HFFc6 (cell line): ENCODE measurements at places on chromosomes 3 and 15.

DNA sequence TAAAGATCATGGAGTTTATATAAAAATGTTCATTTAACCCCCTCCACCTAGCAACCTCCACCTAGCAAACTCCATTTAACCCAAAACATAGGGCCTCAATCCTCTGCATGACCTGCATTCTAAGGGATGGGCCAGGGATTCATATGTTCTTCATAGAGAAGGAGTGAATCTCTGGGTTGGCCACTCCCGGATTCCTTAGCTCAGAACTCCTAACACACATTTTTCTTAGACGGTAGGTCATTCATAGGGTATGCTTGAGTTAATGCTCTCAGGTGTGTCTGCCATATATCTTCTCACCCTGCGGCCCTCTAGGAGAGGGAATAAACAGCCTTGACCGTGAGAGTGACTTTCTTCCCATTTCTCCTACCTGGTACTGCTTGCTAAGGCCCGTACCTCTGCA lies 102.0 kb upstream of the IGSF10 start:
- DNase-seq, result no peak

- DNase-seq, result no peak
Measured at GRCh38 chr3:22115581-22115980, 364.6 kb upstream of the ZNF385D start.

GRCh38 chr15:39432026-39432425 lies 148.9 kb upstream of the THBS1 start:
- DNase-seq, result no peak

DNA sequence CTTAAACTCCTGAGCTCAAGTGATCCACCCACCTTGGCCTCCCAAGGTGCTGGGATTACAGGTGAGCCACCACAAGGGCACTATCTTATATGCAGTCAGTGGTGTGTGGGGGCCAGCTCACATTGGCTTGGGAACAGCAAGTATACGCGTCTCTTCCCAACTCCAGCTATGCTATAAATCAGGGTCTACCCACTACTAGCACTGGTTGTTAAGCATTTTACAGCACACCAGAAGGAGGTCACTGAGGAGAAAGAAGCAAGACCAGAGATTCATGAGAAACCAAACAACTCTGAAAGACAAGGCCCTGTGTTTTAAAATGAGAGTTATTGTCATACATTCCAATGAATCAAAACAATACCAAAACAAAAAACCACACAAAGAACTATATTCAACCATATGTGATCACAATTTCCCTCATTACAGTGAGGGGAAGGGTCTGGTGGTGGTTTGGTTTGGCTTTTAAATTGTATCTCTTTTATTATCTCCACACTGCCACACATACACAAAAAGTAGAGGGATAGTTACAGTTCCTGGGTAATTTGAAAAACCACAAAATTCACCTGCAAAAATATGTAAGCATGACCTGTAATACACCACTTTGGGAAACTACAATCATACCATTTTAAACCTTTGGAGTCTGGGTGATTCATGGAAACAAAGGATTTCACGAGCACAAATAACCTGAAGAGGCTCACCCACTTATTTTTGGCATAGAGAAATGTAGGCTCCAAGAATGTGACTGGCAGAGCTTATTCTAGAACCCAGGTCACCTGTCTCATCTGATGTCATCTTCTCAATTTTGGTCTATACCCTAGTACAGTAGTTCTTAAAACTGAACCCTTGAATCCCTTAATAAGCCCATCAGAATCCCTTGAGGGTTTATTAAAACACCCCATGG lies 5.2 kb downstream of the MAGI1 start:
- no peak for DNase-seq

DNA sequence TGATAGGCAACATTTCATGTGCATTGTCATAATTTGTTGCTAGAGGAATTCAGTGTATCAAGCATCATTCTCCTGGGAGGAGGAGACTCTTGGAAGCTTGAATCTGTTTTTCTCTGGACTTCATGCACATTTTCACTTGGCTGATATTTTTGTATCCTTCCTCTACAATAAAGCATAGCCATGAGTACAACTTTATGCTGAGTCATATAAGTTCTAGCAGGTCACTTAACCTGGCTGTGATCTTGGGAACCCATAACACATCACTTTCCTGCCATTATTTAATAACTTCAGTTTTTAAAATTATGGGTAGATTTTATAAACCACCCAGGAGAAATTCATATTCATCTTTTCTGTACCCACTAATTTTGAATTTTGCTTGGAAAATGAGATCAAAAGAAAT lies 203.0 kb upstream of the CD96 start:
- no peak for DNase-seq

DNA sequence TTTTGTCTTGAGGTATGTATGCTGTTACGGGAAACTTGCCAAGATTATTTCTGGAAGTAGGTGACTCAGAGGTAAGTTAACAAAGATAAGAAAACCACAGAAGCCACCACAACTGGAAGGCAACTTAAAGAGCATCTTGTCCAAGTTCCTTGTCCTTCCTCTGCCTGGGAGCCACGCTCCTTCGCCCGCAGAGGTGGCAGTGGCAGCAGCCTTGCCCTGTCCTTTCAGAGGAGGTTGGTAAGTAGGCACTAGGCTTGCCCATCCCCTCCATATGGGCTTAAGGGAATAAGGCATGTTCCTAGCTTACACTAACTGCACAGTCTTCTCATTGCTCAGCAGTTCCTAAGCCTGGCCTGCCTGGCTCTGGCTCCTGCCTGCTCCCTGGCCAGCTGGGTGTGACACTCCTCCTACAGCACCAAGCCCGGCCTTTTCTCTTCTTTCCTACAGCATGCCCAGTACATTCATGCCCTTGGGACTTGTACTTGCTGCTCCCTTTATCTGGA lies 48.0 kb upstream of the RAB6B start:
- peak; percentile 89 for DNase-seq

GRCh38 chr15:89140595-89140994 lies 52.3 kb downstream of the ABHD2 start:
- no peak for DNase-seq

GRCh38 chr15:88738796-88739195 lies 64.4 kb upstream of the ACAN start:
- DNase-seq, result peak; percentile 18

DNA sequence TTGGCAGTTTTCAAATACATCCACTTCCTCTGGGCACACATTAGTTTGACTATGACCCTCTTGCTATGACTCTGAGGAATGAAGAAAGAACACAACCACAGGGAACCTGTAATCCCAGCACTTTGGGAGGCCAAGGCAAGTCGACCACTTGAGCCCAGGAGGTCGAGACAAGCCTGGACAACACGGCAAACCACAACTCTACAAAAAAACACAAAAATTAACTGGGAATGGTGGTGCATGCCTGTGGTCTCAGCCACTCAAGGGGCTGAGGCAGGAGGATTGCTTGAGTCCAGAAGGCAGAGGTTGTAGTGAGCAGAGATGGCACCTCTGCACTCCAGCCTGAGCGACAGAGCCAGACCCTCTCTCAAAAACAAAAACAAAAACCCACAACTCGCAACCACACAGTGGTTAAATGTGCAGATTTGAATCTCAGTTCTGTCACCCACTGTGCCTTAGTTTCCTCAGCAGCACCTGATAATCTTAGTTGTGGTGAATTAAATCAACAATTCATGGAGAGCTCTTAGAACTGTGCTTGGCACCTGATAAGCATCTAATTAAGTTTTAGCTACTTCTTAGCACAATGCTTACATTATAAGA lies 65.7 kb downstream of the MYLK start:
- DNase-seq, result peak; percentile 33

DNA sequence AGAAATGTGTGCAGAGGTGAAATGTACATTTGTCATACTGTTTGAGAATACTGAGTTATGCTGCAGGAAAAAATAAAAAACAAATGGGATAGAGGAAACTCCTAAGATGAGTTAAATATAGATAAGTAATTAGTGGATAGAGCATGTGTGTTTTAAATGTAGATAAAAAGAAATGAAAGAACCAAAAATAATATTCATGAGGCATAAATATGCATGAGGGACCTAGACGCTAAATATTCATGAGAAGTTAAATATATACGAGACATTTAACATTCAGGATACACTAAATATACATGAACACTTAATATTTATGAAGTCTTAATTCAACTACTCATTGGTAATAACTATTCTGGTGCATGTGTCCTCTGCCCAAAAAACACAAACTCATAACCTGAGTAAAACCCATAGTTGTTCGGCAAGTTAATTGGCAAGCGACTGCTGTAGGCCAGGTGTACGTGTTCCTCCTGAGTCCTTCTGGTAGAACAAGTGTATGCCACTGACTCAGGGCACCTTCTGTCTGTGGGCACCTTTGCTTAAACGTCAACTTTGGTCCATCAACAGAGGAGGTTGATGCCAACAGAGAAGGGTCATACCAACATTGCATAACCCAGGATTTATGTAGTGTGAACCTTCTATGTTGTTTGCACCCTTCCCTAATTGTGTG lies 24.5 kb upstream of the DENND6A start:
- DNase-seq, result no peak

- DNase-seq, result no peak
Measured at GRCh38 chr3:164677317-164677716, 401.0 kb downstream of the SI start.

DNA sequence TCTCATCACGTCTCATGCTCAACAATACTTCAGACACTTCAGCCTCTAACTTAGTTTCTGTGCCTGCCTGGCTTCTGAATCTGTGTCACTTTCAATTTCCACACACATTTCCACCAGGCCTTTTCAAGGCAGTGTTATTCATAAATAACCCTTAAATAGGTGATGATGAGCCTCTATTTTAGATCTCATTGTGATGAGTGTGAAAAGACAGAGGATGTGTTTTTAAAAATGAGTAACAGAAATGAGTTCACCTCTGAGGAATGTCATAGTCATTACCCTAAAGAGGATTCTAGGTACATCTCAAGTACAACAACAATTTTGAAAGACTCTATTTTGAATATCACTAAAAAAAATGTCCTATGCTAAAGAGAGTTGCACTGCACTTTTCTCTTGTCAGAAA lies 64.6 kb downstream of the STAC start:
- no peak for DNase-seq

GRCh38 chr3:122538956-122539490 lies 24.3 kb upstream of the KPNA1 start:
- no peak for DNase-seq

GRCh38 chr3:31546162-31546561 lies 13.4 kb downstream of the STT3B start:
- no peak for DNase-seq

DNA sequence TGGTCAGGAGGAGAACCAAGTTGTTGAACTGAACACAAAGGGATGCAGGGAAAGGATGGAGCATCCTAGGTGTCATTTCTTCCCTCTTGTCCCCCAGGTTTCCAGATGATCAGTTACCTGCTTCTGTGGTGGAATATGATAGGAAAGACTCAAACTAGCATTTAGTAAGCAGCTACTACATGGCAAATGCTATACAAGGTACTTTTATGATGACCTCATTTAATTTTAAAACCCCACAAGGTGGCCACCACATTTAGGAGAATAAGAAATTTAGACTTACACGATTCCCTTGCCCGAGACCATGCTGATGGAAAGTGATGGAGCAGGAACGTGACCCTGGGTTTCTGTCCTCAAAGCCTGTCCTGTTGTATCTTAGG lies 40.9 kb downstream of the CCR4 start:
- no peak for DNase-seq

GRCh38 chr3:9224490-9224889 lies 25.0 kb downstream of the SRGAP3 start:
- DNase-seq, result no peak

GRCh38 chr3:99626417-99626788 lies 12.0 kb upstream of the COL8A1 start:
- no peak for DNase-seq

DNA sequence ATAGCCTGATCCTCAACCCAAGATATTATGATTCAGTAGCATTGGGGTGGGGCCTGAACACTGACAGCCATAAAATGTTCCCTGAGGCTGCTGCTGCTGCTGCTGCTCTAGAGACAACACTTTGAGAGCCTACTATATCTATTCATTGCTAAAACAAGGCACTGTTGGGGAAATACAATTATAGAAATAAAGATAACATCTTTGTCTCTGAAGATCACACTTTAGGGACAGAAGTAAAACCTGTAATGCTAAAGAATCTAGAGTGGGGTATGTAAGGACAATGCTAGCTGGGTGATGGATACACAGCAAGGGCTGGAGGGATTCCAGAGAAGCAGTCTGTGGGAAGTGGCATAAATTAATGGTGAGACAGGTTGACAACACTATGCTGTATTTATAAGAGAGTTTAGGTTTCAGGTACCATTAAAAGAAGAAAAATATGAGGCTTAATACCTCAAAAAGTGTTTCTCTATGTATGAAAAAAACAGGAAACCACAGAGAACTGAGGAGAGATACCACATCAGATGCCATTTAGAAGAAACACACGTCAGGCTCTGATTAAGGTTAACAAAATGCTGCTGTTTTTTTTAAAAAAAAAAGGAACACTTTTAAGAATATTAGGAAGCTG lies 115.9 kb downstream of the CBLB start:
- DNase-seq, result peak; percentile 51

- DNase-seq, result no peak
Measured at GRCh38 chr3:94459167-94459566, 396.3 kb downstream of the NSUN3 start.
